ENCODE measurements at places on chromosomes 11 and 22.
A peak's percentile ranks its signal among the peaks of the same experiment; 100 is the strongest.

- DNase-seq = no peak
Observed at GRCh38 chr11:8047382-8047781, 33.6 kb upstream of the TUB start.

- DNase-seq = no peak
Observed at GRCh38 chr11:70590356-70590991, 192.1 kb downstream of the CTTN start.

DNA sequence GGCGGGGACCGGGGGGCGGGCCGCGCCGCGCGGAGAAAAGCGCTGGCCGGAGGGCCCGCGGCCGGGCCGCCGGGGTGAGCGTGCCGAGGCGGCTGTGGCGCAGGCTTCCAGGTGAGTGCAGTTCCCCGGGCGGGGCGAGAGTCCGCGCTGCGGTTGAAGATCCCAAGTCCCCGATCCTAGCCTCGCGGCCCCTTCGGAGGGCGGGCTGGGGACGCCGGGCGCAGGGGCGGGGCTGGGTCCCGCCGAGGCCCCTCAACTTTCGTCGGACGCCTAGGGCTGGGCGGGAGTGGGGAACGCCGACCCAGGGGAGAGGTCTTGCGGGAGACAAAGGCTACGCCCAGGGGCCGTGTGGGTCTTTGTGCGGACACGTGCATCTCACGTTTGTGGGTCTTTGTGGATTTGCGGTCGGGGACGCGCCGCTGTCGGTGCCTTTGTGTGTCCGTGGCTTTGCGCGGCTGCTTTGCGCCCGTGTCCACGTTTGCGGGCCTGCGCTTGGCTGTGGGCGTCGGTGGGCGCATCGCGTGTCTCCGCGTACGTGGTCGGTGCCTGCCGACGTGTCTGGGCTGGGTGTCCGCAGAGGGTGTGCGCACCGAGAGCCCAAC is at the start of gene TSKU:
Gene TSKU (plus strand): TSS at position 63 of the 602 bp plus-strand sequence. CDS start 12,261 bp downstream, outside the sequence.
- no peak for DNase-seq

DNA sequence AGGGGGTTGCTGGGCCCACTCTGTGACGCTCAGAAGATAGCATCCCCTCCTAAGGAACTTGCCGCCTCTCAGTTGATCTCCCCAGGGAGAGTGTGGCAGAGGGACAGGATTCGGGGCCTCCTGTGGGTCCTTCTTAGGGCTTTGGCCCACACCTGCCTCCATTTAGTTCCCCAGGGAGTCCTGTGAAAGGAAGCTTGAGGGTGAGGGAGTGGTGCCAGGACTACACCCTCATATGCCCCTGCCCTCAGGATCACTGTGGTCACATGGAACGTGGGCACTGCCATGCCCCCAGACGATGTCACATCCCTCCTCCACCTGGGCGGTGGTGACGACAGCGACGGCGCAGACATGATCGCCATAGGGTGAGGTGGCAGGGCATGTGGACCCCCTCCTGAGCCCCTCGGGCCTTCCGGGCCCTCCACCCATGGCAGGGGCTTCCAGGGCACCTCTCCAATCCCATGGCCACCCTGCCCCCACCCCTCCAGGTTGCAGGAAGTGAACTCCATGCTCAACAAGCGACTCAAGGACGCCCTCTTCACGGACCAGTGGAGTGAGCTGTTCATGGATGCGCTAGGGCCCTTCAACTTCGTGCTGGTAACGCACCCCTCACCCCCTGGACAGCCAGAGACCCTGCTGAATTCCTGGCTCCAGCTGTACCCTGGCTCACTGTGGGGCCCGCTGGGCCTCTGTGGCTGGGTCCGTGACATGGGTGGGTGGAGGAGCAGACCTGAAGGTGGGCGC is 3.5 kb downstream of the INPP5J start:
- no peak for DNase-seq

- DNase-seq = no peak
Observed at GRCh38 chr11:82930229-82930628, 28.7 kb downstream of the DDIAS start.

- no peak for DNase-seq
Observed at GRCh38 chr11:94968334-94968958, 4.9 kb downstream of the CWC15 start.

GRCh38 chr11:10894666-10895065 is 36.8 kb upstream of the ZBED5 start:
- no peak for DNase-seq

GRCh38 chr11:45802531-45803317 is 2.2 kb upstream of the SLC35C1 start:
- DNase-seq = no peak

GRCh38 chr11:65431451-65432099 is 9.0 kb downstream of the NEAT1 start:
- no peak for DNase-seq

- no peak for DNase-seq
Observed at GRCh38 chr11:133118563-133119268, 413.6 kb downstream of the OPCML start.

- DNase-seq = no peak
Observed at GRCh38 chr11:134276396-134277182, 410 bp downstream of the GLB1L3 start.

DNA sequence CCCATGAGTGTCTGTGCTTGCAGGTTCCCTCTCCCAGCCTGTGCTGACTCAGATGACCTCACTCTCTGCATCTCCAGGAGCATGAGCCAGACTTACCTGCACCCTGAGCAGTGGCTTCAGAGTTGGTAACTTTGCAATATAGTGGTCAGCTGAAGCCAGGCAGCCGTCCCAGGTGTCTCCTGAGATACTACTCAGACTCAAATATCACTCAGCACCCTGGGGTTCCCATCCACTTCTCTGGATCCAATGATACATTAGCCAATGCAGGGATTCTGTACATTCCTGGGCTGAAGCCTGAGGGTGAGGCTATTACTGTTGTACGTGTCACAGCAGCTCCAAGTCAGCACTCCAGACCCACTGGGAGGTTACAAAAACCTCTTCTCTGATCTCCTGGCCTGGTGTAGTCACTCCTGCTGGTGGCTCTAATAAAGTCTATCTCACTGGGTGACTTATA is 87.8 kb upstream of the TOP3B start:
- DNase-seq = no peak

GRCh38 chr22:44172370-44173108 is 8.2 kb upstream of the PARVG start:
- no peak for DNase-seq

- no peak for DNase-seq
Observed at GRCh38 chr11:115699326-115699725, 195.1 kb upstream of the CADM1 start.

DNA sequence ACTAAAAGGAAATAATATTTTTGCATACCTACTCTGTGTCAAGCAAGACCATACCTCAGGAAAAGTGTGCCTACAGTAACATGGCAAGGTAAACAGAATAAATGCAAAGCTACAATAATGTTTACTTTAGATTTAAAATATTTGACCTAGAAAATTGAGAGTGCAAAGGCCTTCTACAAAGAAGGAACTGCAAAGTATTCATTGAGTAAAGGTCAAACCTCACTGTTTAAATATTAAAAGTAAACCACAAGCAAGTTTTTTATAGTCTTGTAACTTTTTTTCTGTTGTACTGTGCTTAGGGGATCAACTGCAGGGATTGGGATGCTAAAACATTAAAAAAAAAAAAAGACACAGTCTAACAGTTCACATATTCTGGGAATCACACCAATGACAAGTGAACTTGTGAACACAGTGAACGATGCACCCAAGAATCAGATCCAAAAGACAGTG is 48.8 kb downstream of the CWF19L2 start:
- DNase-seq = no peak

DNA sequence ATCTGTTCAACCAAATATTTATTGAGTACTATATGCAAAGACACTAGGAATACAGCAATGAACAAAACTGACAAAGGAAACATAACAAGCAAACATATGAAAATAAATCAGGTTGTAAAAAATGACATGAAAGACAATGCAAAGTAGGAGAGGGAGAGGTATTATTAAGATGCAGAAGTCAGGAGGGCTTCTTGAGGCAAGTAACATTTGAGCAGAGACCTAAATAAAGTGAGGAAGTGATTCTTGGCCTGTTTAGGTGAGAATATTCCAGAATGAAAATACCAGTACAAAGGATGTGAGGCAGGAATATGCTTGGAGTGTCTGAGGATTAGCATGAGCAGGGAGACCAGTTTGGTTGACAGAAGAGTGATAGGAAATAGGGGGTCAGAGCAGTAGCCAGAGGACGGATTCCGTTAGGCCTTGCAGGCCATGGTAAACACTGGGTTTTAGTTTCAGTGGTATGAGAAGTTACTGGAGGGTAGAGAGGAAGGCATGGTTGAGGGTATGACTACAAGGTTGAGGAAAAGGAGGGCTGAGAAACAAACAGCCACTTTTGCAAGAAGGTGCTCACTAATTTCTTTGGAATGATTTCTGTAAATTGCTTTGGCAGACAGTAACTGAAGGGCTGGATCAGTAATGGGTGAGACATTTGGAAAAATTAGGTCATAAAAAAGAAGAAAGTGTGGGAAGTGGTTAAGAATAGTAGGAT is 191.9 kb downstream of the SWAP70 start:
- DNase-seq = no peak

DNA sequence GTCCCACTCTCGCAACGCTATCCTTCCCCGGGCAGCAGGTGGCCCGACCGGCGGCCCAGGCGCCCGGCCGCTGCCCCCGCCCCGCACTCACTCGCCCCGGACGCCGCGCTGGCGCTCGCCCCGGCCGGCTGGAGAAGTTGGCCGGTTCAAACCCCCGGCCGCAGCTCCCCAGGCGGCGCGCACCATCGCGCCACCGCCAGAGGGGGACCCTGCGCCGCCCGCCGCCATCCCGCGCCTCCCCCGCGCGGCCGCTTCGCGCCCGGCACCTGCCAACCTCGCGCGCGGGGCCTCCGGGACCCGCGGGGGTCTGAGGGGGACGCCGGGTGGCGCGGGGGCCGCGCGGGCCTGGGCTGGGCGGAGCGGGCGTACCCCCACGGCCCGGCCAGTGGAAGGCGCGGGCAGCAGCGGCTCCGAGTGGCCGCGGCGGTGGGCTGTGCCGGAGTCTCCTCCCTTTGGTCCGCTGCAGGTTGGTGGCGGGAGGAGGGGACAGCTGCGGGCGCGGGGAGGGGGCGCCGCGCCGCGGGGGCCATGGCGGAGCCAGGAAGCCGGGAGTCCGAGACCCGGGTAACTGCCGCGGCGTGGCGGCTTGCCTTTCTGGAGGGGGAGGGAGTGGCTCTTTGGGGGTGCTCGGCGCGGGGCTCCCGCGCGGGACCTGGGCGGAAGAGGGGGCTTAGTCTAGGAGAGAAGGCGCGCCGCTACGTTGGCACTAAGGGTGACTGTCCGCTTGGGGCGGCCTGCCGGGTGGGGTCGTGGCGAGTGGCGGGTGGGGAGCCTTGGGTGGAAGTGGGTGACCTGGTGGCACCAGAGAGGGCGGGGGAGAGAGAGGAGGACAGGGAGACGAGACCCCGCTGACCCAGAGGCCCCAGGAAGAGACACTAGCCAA is at the start of the genes MPST and TST:
Gene MPST (plus strand): TSS at position 434 of the 883 bp plus-strand sequence. CDS start 95 bp downstream, at position 529.
Gene TST (minus strand): TSS at position 139 of the 883 bp plus-strand sequence. CDS start 715 bp downstream, outside the sequence.
- peak; percentile 89 for DNase-seq

- DNase-seq = peak; percentile 88
Observed at GRCh38 chr22:20238536-20238900, 29.6 kb downstream of the RTN4R start.

GRCh38 chr11:44136176-44136945 is 40.9 kb downstream of the EXT2 start:
- DNase-seq = no peak

- no peak for DNase-seq
Observed at GRCh38 chr11:72767203-72768062, 15.2 kb upstream of the ARAP1 start.

DNA sequence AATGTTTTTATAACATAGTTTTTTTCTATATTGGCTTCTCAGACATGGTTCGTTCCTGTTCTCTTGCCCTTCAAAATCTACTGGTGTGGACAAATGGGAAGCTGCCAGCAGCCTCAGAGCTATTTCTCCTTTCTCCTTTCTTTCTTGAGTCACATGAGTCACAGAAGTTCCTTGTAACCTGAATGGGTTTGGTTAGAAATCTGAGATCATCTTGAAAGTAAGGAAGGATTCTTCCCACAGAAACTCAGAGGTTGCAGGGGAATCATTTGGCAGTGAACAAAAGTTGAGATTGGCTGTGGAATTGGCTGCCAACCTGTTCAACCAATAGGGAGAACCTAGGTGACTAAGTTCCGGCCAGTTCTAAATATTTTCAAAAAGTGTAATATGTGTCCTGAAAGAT is 12.5 kb downstream of the PLET1 start:
- no peak for DNase-seq

GRCh38 chr11:17798716-17799115 is 64.1 kb downstream of the KCNC1 start:
- DNase-seq = no peak

DNA sequence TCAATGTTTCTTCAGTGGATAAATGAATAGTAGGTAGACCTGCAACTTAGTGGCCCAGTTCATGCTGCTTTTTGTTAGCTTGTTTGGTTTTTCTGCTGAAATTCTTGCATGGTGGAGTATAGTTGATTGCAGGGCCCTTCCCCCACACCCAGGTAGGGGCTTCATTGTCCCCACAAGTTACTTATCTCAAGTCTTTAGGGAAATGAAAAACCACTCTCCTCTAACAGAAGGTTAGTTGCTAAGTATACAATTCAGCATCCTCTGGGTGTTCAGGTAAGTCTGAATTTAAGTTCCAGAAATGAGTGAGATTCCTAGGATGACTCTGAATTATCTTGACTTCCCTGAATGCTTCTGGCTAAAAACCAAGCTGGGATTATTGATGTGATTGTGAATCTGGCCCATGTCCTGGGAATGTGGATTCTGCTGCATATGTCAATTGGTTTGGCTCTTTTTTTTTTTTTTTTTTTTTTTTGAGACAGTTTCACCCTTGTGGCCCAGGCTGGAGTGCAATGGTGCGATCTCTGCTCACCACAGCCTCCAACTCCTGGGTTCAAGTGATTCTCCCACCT is 40.3 kb downstream of the BCL2L13 start:
- no peak for DNase-seq

GRCh38 chr11:74480688-74481417 is 12.7 kb downstream of the LIPT2 start:
- DNase-seq = no peak

DNA sequence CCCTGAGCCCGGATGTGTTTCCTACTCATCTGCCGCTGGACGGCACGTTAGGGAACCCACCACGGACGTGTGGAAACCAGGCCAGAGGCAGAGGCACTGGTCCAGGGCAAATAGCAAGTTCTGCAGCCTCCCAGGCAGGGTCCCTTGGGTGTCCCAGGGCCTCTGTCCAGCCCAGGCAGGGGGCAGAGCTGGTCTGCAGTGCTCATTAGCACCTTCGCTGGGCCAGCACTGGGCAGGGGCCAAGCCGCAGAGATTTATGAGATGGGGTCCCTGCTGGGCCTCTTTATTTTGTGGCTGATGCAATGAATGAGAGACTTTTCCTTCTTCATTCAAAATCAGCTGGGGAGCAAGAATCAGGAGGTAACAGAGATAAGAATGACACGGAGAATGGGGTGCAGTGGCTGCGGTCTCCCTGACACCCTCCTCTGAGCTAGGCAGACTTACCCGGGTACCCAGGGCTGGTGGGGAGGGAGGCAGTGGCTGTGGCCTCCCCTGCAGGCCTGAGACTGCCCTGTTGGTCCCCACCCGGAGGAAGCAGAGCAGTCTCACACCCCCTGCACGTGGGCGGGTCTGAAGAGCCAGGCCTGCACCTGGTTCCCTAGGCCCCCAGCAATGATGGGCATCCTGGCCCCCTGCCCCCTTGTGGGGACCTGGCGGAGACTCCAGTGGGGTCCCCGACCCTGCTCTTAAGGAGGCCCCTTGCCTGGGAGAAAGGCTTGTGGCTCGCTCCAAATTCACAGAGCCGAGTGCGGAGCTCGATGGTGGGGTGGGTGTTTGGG is 14.0 kb upstream of the PARVG start:
- no peak for DNase-seq
